AG09319 (cell line): ENCODE measurements at places on chromosomes 6 and 20.

DNA sequence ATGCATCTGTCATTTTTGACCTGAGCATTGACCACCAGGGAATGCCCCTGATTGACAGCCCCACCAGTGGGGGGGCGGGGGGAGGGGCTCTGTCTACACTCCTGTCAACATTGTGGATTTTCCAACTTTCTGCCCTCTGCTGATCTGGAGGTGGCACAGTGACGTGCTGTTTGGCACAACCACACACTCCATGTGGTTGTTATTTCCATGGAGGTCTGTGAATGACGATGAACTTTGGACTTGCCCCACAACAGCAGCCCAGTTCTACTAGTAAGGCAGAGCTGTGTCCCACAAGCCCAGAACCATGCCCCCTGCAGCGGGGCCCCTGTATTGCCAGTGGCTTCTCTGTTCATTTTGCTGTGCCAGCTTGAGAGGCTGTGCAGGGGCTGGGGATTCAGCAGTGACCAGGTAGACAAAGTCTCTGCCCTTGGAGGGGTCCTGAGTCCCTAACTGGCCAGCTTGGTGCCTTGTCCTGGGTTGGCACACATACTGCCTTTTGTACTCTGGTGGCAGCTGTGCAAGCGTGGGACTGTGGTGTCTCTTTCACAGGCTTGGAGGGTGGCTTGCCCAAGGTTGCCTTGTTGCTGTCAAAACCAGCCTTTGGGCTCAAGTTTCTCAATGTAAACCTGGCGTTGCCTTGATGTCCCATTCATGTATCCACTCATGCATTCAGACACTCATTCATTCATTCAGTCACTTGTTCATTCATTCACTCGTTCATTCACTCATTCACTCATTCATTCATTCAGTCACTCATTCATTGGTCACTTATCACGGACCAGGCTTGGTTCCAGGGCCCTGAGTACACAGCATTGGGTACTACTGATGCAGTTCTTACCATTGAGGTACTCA is 108.5 kb downstream of the SYCP2 start:
- no peak for DNase-seq

GRCh38 chr6:45855642-45856394 is 159.8 kb downstream of the CLIC5 start:
- DNase-seq = no peak

DNA sequence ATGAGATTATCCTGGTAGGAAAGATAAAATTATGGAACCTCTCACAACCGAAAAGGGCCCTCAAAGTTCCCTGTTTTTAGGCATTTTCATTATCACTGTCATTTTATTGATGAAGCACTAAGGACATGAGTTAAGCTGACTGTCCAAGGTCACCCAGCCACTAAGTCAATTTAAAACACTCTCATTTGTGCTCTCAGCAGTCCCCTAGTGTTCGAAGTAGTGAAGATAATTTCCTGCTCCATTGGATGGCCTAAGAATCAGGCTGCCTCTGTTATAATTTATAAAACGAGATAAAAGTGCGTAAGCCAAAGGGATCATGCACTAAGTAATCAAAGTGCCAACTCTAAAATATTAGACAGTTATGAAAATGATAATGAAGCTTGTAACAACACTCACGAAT is 169.1 kb downstream of the KIF16B start:
- DNase-seq = no peak

DNA sequence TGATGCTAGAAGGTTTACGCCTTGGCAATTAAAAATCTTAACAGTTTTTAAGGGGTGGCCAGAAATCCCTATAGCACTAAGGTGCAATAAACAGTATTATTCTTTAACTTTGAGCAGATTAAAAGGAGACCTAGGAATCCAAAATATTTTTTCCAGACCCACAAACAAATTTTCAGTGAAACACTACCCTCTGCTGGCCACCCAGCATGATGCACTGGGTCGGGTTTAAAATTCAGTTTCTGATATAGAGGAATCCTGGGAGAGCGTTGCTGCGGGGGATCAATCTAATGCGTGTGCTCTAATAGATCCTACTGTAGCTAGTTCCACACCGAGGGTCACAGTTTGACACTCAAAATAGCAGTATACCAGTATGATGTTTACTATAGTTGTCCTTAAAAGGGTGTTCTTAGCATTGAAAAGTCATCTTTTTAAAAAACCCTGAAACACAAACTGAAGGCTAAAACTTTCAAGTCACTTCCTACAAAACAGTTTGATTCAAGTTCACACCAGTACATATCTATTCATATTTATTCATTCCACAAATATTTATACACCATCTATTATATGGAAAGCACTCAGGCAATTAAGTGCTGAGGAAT is 10.2 kb downstream of the UBE3D start:
- DNase-seq = peak; percentile 15

DNA sequence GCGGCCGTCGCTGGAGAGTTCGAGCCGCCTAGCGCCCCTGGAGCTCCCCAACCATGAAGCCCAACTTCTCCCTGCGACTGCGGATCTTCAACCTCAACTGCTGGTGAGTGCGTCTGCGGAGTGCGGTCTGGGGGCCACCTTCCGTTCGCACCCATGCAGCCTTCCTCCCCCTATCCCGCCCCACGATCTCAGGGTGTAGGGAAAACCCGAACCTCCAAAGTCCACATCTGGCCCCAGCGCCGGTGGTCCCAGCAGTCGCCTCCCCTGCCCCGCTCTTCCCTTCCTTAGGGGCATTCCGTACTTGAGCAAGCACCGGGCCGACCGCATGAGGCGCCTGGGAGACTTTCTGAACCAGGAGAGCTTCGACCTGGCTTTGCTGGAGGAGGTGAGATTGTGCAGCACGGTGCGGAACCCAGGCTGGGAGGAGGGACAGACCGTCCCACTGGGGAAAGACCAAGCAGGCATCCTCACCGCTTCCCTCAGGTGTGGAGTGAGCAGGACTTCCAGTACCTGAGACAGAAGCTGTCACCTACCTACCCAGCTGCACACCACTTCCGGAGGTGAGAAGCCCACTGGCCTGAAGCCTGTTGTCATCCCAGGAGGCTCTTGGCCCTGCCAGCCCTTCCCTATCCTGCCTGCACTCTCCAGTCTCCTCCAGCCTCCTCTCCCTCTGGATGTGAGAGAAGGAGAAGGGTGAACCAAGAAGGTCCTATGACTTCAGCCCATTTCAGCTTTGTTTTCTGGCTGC is 719 bp downstream of the SMPD2 start:
- no peak for DNase-seq

DNA sequence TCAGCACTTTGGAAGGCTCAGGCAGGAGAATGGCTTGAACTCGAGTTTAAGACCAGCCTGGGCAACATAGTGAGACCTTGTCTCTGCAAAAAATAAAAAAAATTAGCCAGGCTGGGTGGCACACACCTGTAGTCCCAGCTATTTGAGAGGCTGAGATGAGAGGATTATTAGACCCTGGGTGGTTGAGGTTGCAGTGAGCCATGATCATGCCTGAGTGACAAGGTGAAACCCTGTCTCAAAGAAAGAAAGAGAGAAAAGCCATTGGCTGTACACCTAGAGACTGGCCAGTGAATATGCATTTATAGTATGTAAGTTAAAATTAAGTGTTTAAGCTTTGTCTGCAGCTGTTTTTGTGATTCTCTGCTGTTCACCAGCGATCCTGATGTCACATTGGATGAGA is 6.1 kb downstream of the RBCK1 start:
- no peak for DNase-seq

- no peak for DNase-seq
Observed at GRCh38 chr6:17045581-17046322, 56.1 kb upstream of the STMND1 start.
